ENCODE measurements at places on chromosomes 11 and 22.

GRCh38 chr11:94201004-94201465 lies 72.4 kb downstream of the PANX1 start:
- DNase-seq: no peak

GRCh38 chr22:28051787-28052356 lies 132.8 kb upstream of the PITPNB start:
- DNase-seq: peak; percentile 61

- peak; percentile 69 for DNase-seq
These were observed 188.4 kb upstream of the NAV2 start for GRCh38 chr11:19524171-19524671.

DNA sequence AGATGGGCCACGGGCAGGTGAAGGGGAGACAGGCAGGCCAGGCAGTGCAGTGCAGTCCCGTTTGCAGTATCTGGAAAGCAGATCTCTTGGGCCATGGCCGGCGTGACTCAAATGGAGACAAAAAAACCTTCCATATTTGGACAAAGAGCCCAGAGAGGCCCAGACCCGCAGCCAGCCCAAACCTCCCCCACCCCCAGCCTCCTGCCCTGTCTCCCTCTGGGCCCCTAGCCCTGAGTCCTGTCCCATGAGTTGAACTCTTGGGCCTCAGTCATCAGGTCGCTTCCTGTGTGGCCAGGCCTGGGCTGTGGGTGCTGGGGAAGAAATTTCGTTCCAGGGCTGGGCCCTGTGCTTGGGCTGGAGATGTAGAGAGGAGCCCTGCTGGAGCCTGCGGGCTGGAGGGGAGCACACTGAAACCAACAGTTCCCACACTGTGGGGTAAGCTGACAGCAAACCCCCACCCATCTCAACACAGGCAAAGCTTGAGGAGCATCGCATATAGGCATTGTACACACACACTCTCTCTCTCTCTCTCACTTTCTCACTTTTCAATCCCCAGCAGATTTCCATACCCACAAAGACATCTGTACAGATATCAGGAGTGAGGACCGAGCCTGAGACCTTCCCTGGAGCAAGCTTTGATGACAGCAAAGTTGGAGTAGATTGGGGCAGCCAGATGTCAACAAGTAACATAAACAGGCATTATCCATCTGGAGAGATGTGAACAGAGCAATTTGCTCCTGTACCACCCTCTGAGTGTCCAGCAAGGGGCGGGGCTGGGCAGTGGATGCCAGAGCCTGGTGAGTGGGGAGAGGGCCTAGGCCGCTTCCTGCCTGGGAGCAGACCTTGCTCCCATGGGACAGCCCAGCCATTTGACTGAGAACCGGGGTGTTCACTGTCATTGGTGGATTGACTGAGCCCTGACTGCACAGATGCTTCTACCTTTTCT lies 17.2 kb downstream of the ARHGEF17 start:
- no peak for DNase-seq

DNA sequence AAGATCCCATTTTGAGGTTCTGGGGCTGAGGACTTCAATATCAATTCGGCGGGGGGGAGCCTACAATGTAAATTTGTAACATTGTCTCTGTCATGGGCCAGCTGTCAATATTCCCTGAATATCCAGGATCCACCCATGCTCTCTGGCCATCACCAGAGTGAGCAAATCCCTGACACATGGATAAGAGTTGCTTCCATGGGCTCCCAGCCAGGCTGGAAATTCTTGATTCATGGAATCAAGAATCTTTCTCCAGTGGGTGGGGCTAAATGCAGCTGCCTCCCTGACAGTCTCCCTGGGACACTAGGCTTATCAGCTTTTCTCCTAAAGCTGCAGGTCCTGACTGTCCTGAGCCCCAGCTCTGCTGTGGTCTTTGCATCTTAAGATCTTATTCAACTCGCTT lies 86.9 kb upstream of the IGLL5 start:
- DNase-seq: no peak

DNA sequence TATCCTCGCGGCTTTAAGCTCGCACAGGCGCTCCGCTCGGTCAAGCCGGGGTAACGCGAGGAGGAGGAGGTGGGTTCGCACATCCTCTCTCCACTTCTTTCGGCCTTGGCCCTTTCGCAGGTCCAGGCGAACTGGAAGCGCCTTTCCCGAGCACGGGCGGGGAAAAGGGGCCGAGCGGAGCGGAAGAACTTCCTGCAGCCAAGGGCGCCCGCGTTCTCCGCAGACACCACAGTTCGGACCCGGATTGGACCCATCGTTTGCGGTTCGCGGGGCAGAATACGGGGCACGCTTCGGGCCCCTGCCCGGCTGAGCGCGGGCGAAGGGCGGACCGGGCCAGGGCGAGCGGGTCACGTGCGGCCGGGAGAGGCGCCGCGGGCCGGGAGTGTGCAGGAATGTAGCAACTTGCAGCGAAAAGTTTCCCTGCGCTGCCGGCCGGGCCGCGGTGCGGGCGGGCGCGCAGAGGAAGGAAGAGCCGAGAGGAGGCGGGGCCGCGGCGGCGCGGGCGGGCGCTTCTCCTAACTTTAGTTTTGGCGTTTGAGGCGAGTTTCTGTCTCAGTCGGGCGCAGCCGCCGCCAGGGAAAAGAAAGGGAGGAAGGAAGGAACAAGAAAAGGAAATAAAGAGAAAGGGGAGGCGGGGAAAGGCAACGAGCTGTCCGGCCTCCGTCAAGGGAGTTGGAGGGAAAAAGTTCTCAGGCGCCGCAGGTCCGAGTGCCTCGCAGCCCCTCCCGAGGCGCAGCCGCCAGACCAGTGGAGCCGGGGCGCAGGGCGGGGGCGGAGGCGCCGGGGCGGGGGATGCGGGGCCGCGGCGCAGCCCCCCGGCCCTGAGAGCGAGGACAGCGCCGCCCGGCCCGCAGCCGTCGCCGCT lies at the start of gene YAP1:
YAP1 (plus strand) TSS at position 552 of the 865 bp plus-strand sequence. CDS start 402 bp downstream, outside the sequence.
- DNase-seq: peak; percentile 38

- DNase-seq: no peak
These were observed 267.6 kb downstream of the KIRREL3 start for GRCh38 chr11:126732981-126733380.

- DNase-seq: peak; percentile 16
These were observed 38.7 kb downstream of the SYT13 start for GRCh38 chr11:45247433-45247832.

GRCh38 chr11:61361237-61361740 lies 393 bp downstream of the CYB561A3 start:
- DNase-seq: peak; percentile 17

GRCh38 chr11:79578116-79578515 lies 137.3 kb upstream of the TENM4 start:
- no peak for DNase-seq

- no peak for DNase-seq
These were observed 43.9 kb downstream of the DDX6 start for GRCh38 chr11:118746988-118747585.

DNA sequence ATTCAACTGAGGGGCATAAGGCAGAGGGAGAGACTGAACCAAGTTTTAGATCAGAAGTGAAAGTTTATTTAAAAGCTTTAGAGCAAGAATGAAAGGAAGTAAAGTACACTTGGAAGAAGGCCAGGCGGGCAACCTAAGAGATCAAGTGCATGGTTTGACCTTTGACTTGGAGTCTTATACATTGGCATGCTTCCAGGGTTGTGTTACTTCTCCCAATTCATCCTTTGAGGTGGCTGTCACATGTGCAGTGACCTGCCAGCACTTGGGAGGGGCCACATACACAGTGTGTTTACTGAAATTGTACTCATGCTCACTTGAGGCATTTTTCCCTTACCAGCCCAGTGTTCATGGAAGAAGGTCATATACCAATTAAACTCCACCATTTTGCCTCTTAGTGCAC lies 30.4 kb downstream of the CYP2R1 start:
- no peak for DNase-seq

GRCh38 chr11:38547462-38547861 lies 1949.4 kb upstream of the RAG2 start:
- no peak for DNase-seq

GRCh38 chr22:29377979-29378378 lies 10.4 kb downstream of the AP1B1 start:
- no peak for DNase-seq

GRCh38 chr11:128845334-128845780 lies 21.7 kb downstream of the KCNJ1 start:
- DNase-seq: no peak

GRCh38 chr11:27618281-27618915 lies 81.9 kb downstream of the BDNF start:
- DNase-seq: no peak

DNA sequence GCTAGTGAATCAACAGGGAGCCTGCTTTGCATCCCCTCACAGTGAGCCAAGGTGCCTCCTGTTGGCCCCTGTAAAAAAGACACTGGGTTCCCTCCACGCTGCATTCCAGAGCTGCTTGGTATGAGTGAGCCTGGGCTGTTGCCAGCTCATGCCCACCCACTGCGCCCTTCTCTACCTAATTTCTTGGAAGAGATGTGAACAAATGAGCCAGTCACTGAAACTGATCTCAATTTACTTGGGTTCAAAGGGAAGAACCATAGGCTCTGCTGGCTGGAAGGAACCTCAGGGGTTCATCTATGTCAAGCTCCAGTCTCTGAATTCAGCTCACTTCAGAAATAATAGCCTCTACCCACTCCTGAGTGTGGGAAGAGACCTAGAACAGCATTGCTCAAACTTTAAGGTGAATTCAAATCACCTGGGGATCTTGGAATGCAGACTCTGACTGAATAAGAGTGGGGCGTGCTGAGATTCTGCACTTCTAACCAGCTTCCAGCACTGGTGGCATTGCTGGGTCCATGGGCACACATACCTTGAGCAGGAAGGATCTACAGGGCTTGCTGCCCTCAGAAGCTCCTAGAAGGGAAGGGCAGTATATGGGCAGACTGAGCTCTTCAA lies 5.4 kb upstream of the TMPRSS4 start:
- DNase-seq: no peak

- DNase-seq: peak; percentile 64
These were observed 191.2 kb upstream of the TBCEL start for GRCh38 chr11:120832481-120833238.

- DNase-seq: no peak
These were observed 47.6 kb upstream of the OR8B8 start for GRCh38 chr11:124493016-124493655.

DNA sequence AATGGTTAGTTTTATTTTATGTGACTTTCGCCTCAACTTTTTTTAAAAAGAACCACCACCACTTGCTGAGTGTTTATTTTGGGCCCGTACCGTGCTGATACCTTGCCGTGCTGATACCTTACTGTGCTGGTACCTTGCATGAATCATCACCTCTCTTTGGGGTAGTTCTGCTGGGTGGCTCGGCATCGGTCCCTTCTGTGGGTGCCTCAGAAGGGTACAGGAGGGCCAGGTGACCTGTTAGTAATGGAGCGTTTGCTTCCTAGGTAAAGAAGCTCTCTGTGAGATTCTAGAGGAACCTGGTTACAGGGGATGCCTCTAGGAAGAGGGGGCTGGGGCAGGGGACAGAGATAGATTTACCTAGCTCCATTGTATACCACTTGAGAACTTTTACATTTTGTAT lies 17.1 kb downstream of the TOM1 start:
- no peak for DNase-seq

DNA sequence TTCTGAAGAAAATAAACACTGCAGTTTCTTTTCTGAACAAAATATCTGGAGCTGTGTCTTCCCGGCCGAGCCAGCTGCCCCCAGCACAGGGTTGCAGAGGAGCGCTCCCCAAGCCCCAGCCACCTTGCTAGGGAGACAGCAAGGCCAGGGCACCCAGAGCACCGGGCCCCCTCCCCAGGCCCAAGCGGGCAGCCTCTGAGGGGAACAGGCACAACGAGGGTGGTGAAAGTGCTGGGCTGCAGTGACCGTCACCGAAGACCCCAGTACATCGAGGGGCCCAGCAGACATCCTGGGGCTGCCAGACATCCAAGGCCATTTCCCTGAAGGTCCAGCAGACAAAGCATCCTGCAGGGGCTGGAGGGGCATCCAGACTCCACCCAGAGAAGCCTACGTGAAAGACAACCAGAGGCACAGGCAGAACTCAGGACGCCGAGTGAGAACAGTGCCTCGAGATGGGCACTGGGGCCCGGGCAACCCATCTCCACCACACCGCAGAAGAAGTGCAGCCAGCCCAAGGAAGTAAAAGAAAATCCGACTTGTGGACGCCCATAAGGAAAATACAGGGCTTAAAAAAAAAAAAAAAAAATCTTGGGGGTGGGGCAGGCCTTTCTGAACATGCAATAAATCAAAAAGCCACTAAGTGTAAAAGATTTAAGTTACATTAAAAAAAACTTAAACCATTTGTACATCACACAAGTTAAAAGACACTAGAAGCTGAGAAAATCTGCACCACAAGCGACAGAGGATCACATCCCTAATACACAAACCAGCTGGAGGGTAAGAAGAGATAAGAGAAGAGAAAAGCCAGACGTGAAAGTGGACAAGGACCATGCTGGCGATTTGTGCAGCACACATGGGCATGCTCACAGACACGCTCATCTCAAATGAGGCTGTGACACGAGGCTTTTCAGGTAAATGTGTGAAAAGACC lies 36.0 kb upstream of the COMT start:
- no peak for DNase-seq

Data from pons (tissue), 1 donor.